ENCODE measurements at places on chromosomes 5 and 9.
A peak's percentile ranks its signal among the peaks of the same experiment; 100 is the strongest.

- DNase-seq = peak; percentile 29
Measured at GRCh38 chr9:15370466-15371447, 51.9 kb upstream of the SNAPC3 start.

DNA sequence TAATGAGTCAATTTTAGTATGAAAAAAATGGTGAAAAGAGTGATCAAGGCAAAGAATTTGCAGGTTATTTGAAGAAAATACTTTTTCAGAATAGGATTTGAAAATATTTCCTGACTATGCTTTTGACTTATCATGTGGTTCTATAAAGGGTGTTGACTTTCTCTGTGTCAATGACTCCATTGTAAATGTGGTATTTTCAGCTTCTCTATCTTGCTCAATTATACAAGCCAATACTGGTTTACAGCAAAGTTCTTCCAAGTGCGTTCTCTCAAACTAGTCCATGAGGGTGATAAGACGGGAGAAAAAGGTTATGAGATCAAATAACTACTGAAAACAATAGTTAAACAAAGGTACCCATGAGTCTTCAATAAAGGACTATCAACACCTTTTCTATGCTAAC is 21.7 kb downstream of the IL33 start:
- DNase-seq = no peak

DNA sequence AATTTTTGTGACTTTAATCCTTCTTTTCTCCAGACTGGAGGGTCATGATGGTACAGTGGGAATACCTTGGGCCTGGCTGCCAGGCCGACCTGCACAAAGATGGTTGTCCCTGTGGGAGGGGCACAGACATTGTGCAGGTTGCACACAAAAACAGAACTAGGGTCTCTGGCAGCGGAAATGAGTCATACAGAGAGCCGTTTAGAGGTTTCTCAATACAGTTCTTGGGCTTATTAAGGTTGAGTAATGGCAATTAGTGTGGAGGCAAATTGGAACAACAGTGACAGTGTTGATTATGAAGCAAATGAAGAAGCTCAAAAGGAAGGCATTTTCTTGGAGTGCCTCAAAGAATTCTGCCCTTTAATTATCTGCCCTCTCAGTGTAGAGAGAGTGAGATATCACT is 173.6 kb downstream of the TENT4A start:
- no peak for DNase-seq

DNA sequence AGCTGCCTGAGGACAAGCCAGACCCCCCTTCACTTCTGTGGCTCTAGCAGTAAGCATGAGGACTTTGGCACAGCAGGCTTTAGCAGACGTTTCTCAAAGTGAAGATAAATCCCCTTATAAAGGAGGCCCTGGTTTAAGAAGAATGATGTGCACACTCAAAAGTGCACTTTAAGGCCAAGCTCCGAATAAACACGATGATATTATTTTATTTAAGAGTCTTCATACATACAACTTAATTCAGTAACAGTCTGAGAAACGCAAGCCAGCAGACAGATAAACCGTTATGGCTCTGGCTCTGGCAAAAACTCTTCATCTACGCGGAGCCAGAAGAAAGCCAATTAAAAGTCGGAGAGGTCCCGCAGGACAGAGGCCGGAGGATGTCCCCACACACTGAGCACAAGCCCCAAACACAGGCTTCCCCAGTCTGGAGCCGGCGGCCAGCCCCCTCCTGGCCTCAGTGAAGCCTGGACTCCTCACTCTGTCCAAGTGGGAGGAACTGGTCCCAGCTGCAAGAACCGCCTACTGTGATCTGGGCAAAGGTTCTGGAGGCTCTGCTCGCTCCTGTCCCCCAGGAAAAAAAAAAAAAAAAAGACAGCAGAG is 44.6 kb downstream of the ADAMTS2 start:
- no peak for DNase-seq

GRCh38 chr5:143086908-143087637 is 316.4 kb downstream of the NR3C1 start:
- DNase-seq = no peak

Measured in glutamatergic neuron (in vitro differentiated cells).